ENCODE measurements at places on chromosomes 1 and 21. TPM values are rescaled to one million over a fixed set of nuclear protein-coding genes. Genes with fewer than 3 reads are reported as not detected.

Gene HTR6
- 0.14 TPM for total RNA-seq

Gene ALDH4A1
- 3.3 TPM for total RNA-seq

Gene MYOG
- total RNA-seq = not detected

Gene GNAT2
- not detected for total RNA-seq

Gene ELAPOR1
- total RNA-seq = 5.3 TPM
